Osteocyte (in vitro differentiated cells): ENCODE measurements at places on chromosomes 6 and 20.

- DNase-seq: no peak
These were observed 8.3 kb downstream of the FAM110A start for GRCh38 chr20:841568-842546.

DNA sequence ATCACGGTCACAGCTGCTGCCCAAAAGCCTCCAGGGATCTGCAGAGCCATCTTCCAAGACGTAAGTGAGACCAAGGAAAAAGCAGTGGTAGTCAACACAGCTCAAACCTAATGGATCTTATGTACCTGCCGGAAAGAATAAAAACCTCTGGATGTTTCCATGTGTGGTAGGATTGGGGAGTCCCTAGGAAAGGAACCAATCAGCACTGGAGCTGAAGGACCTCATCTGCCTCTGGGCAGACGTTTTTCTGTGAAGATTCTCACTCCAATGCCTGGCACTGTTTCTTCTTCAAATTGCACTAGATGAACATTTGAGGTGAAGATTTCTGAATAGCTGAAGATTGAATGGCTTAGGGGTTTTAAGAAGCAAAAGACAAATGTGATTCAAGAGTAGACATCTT lies at the start of gene HLA-DQB2:
Gene HLA-DQB2, minus strand, starts transcription at position 112 of the 400 bp plus-strand sequence. Its CDS starts 62 bp downstream, at position 50.
- DNase-seq: no peak

DNA sequence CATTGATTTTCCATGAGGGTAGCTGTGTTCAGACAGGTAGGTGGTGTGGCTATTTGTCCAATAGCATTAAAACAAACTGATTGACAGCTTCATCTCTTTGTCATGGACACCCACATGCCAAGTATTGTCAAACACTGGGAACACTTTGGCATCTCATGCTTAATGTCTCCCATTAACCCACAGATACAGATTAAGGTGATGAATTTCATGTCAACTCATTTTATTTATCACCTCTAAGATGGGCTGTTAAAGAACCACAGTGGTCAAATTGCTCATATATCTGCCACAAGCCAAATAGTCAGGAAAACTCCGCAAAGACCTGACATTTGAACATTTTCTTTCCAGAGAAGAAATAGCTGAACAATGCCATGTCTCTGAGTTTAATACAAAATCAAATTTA lies 139.1 kb upstream of the SPTLC3 start:
- no peak for DNase-seq

- no peak for DNase-seq
These were observed 57.7 kb downstream of the PPP1R14C start for GRCh38 chr6:150200428-150201100.

DNA sequence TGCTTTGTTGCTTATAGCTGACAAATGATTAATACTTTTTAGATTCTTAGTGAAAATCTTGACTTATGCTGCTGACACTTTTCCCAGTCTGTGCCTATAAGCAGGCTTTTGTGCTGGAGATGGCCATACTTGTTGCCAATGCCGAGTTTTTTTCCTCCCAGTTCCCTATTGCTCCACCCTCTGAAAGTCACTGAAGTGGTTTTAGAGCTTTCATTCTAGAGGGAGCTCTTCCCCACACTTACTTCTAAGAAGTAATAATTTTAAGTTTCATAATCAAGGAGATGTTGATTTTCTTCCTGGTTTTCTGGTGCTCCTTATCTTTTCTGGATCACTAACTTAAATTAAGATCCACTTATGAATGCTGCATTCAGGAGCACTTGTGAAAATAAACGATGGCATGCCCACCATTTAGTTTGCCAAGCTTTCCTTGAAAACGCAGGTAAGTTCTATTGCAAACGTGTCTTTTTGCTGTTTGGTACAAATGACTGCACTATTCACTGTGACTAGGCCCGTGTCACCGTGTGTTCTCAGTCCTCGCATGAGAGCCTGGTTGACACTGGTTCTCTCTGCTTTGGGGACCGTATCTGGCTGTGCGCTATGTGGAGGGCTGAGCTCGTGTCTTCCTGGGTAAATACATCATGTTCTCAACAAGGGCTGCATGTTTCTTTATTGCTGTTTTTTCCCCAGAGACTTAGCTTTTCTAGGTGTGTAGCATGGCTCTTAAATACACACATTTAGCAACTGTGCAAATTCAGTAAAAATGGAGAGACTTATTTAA lies 50.2 kb downstream of the GFRA4 start:
- no peak for DNase-seq
